Astrocyte of the spinal cord (primary cell): ENCODE measurements at places on chromosomes 13 and 19.

DNA sequence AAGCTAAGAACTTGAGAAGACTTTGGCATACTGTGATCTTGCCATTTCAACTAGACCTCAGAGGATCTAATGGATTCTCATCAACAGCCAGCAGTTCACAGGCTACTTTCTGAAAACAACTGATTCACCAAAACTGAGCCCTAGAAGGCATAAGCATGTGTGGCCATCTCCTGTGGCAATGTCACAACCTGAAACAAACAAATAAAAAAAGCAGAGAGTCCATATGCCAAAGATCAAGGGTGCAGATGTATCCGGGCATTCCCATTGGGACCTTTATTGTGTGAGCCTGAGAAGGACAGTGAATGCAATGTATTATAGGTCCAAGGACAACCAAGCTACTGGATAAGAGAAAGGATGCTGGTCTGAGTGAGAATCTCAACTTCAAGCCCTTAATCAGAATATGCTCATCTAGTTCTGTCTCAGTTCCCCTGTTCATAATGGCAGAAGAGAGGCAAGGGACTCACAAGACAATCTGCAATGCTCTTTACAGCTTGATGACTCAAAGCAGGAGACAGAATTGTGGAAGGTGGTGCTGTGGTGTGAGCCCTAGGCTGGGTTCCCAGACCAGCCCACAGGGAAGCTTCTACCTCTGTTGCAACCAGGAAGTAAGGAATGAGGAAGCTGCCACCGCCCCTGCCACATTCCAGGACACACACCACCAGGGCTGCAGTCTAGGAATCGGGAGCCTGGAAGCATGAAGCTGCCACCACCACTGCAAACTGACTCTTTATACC, 133.7 kb downstream of the RAP2A start:
- DNase-seq: no peak

DNA sequence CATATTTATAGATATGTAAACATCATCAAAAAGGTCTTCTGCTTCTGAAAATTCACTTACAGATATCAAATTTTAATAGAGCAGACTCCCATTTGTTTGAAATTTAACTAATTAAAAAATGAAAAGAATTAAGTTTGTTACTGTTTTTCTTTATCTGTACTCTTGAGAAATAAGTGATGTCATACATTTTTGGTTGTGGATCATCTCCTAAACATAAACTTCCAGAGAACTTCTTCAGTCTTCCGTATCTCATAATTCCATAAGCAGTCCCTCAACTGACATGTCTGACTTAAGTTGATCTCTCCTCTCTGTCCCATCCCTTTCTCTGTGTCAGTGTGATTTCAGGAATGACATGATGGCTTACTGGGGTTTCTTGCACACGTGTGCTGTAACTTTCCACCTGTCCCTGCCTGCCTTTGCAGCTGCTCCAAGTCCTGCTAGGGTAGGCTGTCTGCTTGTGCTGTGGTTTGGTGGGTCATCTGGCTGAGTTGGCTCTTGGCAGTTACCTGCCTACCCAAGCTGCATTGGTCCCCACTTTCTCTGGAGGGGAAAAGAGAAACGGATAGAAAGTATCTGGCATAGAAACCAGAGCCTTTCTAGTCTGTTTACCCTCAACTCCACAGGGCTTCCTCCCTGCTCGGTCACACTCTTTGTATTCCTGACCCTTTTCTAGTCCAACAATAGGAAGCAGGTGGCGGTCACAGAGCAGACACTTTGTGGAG, 127.1 kb downstream of the GGACT start:
- no peak for DNase-seq

DNA sequence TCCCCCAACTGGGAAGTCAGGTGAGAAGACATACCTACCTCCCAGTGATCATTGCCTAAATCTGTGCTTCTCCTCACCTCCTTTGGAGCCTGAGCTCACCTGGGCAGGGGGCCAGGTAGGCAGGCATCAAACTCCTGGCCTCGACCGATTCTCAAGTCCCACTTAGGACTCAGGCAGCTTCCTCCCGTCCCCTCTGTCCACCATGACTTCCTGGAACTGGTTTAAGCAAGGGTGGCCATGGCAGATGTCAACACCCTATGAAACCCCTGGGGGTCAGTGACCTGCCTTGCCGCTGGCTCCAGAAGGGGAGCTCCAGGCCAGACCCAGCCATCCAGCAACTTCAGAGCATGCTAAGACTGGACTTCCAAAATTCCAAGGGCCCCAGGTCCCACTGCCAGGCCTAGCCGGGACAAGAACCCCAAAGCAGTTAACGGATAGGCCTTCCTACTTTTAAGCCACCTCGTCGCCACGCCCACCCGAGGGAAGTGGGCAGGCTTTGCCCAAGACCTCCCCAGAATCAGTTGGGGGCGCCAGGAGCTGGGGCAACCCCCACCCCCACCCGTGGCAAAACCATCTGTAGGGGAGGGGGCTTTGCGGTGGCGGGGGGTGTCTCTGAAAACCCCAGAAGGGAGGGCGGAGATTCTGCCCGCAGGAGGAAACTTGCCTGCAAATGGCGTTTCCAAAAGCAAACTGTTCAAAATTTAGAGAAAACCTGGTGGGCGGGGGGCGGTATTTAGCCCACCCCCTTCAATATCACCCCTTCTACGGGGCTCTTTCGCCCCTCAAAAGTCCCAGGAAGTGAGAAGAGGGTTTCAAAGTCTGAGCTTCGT, 657 bp downstream of the PLIN3 start:
- DNase-seq: peak; percentile 39

DNA sequence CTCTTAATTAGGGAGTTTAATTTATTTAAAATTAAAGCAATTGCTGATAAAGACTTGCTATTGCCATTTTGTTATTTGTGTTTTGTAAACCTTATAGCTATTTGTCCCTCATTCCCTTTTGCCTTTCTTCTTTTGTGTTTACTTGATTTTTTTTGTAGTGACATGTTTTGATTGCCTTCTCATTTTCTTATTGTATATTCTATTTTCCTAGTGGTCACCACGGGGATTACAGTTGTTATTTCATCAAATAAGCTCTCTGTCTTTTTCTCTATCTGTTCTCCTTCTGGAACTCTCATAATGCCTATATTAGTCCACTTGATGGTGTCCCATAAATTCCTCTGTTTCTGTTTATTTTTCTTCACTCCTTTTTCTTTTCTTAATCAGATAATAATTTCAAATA, 64.4 kb upstream of the FRY start:
- no peak for DNase-seq

GRCh38 chr19:18428787-18429674, 8.9 kb downstream of the ISYNA1 start:
- DNase-seq: peak; percentile 95

DNA sequence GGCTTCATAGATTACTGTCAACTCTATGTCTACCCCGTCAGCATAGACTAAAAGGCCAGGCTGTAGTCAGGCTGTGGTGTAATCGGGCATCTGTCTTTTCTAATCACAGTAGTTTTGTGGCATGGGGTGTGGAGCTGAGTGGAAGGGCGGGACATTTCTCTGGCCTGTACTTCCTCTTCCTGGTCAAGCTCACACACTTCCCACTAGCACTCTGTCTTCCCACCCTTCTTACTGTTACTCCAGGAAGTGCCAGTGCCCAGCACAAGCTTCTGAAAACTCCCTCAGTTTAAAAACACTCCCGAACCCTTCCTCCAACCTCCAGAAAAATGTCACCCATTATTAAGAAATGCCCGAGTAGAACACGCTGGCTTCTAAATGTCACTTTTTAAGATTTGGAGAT, 229.8 kb downstream of the KLF5 start:
- no peak for DNase-seq
